Osteoblast (primary cell): ENCODE measurements at places on chromosomes 12 and 14. TPM values are rescaled to one million over a fixed set of nuclear protein-coding genes. Genes with fewer than 3 reads are reported as not detected.

GRCh38 chr14:24483604-24484252 lies 24.3 kb downstream of the CMA1 start:
- H3K4me1 ChIP-seq = peaks cover 3% of the 10 kb centered on the region
- peak; percentile 56 for DNase-seq
- H3K36me3 ChIP-seq = no peaks in the 10 kb centered on the region
- H3K27ac ChIP-seq = no peak overlapping the region
- H3K4me3 ChIP-seq = no peak overlapping the region
- no peaks in the 10 kb centered on the region for H3K27me3 ChIP-seq

Gene TAS2R8
- under 0.01 and 0.36 TPM in 2 replicates for total RNA-seq

GRCh38 chr12:54585243-54585642 lies 3.2 kb downstream of the PPP1R1A start:
- no peaks in the 10 kb centered on the region for H3K36me3 ChIP-seq
- peaks cover 50% of the 10 kb centered on the region for H3K27me3 ChIP-seq
- H3K27ac ChIP-seq = no peak overlapping the region
- no peak for DNase-seq

Gene PPP1CC
- total RNA-seq = 107 and 114 TPM in 2 replicates

- no peak overlapping the region for H3K27ac ChIP-seq
- H3K4me3 ChIP-seq = no peak overlapping the region
- DNase-seq = no peak
- no peaks in the 10 kb centered on the region for H3K4me1 ChIP-seq
Observed at GRCh38 chr14:96663076-96663475, 134.1 kb upstream of the VRK1 start.

- no peak for DNase-seq
- no peaks in the 10 kb centered on the region for H3K36me3 ChIP-seq
- H3K27ac ChIP-seq = no peak overlapping the region
- H3K4me1 ChIP-seq = no peaks in the 10 kb centered on the region
Observed at GRCh38 chr14:33098016-33098415, 159.3 kb downstream of the NPAS3 start.

DNA sequence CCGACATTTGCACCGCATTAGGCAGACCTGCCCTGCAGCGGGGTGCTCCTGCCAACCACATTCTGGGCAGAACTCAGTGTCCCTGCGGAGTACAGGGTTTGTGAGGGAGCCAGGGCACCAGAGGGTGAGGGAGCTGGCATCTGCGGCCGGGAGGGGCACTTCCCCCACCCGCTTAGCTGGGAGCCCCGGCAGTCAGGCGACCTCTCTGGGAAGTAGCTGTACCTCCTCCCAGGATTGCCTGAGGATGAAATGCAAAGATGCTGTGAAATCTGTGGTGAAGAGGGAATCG lies 58.6 kb downstream of the ANKRD9 start:
- no peak overlapping the region for H3K27ac ChIP-seq
- H3K36me3 ChIP-seq = peaks cover 60% of the 10 kb centered on the region
- DNase-seq = peak; percentile 11
- no peaks in the 10 kb centered on the region for H3K4me1 ChIP-seq
- no peak overlapping the region for H3K4me3 ChIP-seq

- H3K27me3 ChIP-seq = no peaks in the 10 kb centered on the region
- H3K4me3 ChIP-seq = no peak overlapping the region
Observed at GRCh38 chr12:109201496-109201885, 85.1 kb downstream of the ACACB start.

DNA sequence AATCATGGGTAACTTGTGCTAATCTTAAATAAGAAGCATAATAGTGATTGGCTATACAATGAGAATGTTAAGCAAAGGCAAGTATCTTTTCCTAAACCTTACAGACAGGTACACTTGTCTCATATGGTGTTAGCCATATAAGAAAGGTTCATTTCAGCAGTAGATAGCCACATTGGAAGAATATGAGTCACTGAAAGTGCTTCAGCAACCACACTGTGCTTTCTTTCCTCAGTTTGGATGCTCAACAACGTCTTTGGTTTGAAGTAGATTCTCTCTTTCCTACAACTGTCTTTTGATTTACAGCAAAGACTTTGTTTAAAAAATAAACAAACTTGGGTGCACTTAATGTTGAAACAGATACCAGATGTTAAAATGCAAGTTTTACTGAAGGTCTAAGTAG lies 8.9 kb downstream of the DDHD1 start:
- no peaks in the 10 kb centered on the region for H3K4me1 ChIP-seq
- no peak for DNase-seq
- no peak overlapping the region for H3K27ac ChIP-seq
- H3K36me3 ChIP-seq = no peaks in the 10 kb centered on the region

Gene ERBB3
- 1.1 and 2.4 TPM in 2 replicates for total RNA-seq

Gene SMIM41
- total RNA-seq = under 0.01 TPM in 1 of 2 replicates, not detected in the other
